Karpas-422 (cell line): ENCODE measurements at places on chromosomes 3 and 15. TPM values are rescaled to one million over a fixed set of nuclear protein-coding genes. Genes with fewer than 3 reads are reported as not detected.

CPN2 gene
- total RNA-seq, result not detected in 2 replicates

GRCh38 chr3:57046101-57046765 is 14.2 kb upstream of the SPATA12 start:
- no peak for DNase-seq

DNA sequence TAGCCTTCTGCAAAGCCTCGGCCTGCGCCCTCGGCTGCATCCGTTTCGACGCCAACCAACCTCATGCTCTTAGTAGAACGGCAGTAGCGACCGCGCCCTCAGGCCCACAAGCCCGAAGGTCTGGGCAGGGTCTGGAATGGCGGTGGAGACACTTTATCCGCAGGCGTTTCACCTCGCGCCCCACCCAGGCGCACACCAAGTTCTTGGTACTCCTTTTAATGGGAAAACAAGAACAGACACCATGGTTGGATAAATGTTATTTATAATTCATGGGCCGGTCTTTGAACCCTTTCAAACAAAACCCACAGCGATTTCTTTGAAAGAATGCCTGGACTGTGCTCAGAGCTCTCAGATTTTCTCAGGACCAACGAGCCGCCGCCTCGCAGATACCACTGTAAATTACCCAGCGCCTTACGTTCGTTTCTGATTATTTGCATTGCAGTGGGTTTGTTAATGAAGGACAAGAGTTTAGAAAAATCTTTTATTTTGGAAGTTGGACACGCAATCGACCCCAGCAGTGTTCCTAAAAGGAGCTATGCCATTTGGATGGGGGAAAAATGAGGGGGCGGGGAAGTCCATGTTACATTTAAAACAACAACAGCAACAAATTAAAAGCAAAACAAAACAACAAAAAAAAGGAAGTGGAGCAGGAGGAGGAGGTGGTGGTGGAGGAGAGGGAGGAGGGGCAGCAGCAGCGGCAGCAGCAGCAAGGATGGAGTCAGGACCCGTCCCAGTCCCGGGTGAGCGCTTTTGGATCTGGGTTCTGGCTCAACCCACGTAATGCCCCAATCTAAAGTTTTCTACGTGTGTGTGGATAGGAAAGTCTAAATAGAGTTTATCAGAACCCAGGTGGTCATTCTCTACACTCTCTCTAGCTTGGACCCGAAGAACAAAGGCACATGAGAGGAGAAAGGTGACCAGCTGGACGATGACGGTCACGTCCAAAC is 993 bp upstream of the ISL2 start:
- peak; percentile 73 for DNase-seq

- no peak for DNase-seq
These were observed 263.0 kb upstream of the TOPAZ1 start for GRCh38 chr3:43978708-43979107.

- DNase-seq, result no peak
These were observed 50.8 kb downstream of the RFTN1 start for GRCh38 chr3:16462679-16463078.

GRCh38 chr15:39312984-39313383 is 267.9 kb upstream of the THBS1 start:
- peak; percentile 63 for DNase-seq
